ENCODE measurements at places on chromosomes 3 and 15.

DNA sequence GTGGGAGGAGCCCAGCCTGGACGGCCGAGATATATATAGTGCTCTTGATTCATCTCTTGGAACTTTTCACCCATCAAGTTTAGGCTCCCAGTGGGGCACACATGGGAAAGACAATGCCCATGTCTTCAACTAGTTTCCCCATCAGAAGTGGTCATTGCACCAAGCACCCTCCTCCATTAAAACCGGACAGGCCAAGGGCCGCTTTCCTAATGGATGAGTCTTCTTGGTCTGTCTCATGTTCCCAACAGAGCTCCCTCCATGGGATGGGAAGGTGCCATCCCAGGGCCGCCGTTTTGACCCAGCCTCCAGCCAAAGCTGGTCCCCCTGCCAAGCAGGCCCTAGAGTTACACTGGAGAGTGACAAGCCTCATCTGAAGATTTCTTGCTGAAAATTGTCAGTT lies 34.7 kb upstream of the UBE2Q2 start:
- no peaks in the 10 kb centered on the region for H3K4me1 ChIP-seq
- DNase-seq: no peak
- peaks cover 10% of the 10 kb centered on the region for H3K27me3 ChIP-seq
- no peak overlapping the region for H3K4me3 ChIP-seq
- no peaks in the 10 kb centered on the region for H3K36me3 ChIP-seq

GRCh38 chr3:155782390-155782953 lies 23.6 kb downstream of the C3orf33 start:
- H3K36me3 ChIP-seq: peaks cover 15% of the 10 kb centered on the region
- no peaks in the 10 kb centered on the region for H3K4me1 ChIP-seq
- DNase-seq: no peak
- no peak overlapping the region for H3K27ac ChIP-seq
- H3K27me3 ChIP-seq: no peaks in the 10 kb centered on the region

DNA sequence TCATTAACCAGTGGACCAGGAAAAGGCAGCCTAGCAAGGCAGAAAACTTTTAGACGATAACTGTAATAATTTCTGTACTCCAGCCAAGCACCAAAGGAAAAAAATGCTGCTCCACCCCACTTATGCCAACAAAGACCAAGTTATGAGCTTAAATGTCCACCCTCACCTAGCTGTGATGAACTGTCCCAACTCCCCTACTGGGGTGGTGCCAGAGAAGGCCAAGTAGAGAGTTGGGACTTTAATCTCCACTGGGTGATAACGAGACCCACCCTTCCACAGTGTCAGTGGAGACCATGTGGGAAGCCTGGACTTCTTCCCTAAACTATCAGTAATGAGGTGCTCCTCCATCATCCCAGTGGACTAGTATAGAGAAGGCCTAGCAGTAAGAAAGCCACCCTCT lies 33.8 kb upstream of the COPB2 start:
- H3K4me1 ChIP-seq: no peaks in the 10 kb centered on the region
- H3K36me3 ChIP-seq: no peaks in the 10 kb centered on the region
- no peaks in the 10 kb centered on the region for H3K27me3 ChIP-seq
- DNase-seq: no peak

GRCh38 chr3:107620534-107620933 lies 97.8 kb downstream of the BBX start:
- H3K4me1 ChIP-seq: no peaks in the 10 kb centered on the region
- no peak overlapping the region for H3K27ac ChIP-seq
- H3K36me3 ChIP-seq: no peaks in the 10 kb centered on the region
- no peaks in the 10 kb centered on the region for H3K27me3 ChIP-seq

DNA sequence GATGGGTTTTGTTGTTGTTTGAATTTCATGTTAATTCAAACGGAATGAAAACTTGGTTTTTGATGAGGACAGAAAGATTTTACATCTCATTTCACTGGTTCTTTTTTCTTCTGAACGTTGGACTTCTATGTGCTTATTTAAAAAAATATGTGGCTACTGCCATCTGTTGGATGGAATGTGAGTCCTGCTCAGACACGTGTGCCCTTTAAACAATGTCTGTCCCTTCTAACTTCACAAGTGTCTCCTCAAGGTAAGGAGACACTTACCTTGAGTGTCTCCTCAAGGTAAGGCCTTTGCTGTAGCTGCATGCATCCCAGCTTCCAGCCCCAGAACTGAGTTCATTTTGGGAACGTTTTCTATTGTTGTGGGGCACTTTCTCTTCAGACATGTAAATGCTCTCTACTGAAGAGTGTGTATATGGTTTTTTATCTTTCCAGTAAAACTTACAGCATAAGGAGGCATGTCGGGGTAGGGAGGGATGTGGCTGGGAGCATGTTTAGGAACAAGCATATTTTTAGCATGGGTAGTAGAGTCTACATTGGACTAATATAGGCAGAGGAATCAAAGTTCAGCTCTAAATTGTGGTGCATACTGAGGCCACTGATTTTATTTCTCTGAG lies 63.1 kb upstream of the UBE3A start:
- no peak overlapping the region for H3K27ac ChIP-seq
- no peaks in the 10 kb centered on the region for H3K4me1 ChIP-seq
- DNase-seq: no peak
- H3K27me3 ChIP-seq: no peaks in the 10 kb centered on the region

DNA sequence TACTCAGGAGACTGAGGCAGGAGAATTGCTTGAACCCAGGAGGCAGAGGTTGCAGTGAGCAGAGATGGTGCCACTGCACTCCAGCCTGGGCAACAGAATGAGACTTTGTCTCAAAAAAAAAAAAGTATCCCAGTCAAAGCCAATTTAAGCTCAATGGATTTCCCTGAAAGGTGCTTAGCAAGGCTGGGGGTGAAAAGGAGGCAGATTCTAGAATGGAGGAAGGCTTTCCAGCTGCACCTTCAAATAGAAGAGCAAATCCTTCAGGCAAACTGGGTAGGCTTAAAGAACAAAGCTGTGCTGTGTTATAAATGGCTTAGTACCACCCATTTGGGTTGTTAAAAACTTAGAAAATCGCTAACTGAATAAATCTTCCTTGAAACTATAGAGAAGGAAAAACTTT lies 3.0 kb upstream of the IFT57 start:
- H3K27me3 ChIP-seq: no peaks in the 10 kb centered on the region
- H3K4me3 ChIP-seq: no peak overlapping the region
- H3K27ac ChIP-seq: peak overlapping the region; percentile 37
- H3K36me3 ChIP-seq: no peaks in the 10 kb centered on the region
- peaks cover 9% of the 10 kb centered on the region for H3K4me1 ChIP-seq

- H3K27me3 ChIP-seq: no peaks in the 10 kb centered on the region
- H3K4me1 ChIP-seq: no peaks in the 10 kb centered on the region
- no peak overlapping the region for H3K27ac ChIP-seq
- no peak overlapping the region for H3K4me3 ChIP-seq
Measured at GRCh38 chr15:89506026-89506686, 9.8 kb upstream of the RHCG start.

- no peaks in the 10 kb centered on the region for H3K36me3 ChIP-seq
- no peak overlapping the region for H3K27ac ChIP-seq
- peaks cover 8% of the 10 kb centered on the region for H3K4me1 ChIP-seq
- no peak for DNase-seq
- H3K4me3 ChIP-seq: no peak overlapping the region
Measured at GRCh38 chr3:53198996-53199395, 38.0 kb downstream of the PRKCD start.

DNA sequence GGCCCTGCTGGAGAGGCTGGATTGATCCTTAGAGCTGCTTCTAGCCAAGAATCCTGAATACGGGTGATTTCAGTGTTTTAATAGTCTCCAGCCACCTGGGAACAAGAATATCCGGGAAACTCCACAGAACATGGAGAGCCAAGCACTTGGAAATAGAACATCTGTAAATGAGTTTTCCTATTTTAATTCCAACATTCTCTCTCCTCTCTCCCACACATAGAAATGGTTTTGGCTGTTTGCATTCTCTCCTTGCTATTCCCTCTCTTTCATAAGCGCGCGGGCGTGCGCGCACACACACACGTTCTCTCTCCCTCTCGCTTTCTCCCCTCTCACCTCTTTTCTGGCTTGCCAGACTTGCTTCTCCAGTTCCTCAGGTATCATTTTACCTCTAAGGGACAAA lies 50.6 kb downstream of the GADL1 start:
- H3K27ac ChIP-seq: no peak overlapping the region
- no peaks in the 10 kb centered on the region for H3K36me3 ChIP-seq
- no peak overlapping the region for H3K4me3 ChIP-seq
- H3K4me1 ChIP-seq: no peaks in the 10 kb centered on the region
- no peak for DNase-seq

DNA sequence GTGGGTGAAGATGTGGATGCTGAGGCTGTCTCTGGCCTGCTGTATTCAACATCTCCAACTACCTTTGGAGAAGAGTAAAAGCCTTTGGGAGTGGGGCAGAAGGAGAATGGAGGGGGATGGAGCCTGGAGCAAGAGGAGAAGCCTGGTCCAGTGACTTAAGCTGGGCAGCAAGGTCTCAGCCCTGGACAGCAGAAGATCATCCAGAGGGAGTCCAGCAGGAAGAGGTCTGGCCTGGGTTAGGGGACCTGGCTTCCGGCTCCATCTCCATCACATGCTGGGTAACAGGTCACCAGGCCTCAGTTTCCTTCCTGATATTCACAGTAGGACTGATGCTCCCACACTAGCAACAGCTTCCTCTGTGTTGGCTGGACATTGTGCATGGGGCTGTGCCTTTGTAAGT lies 3.8 kb upstream of the ISL2 start:
- peaks cover 41% of the 10 kb centered on the region for H3K27me3 ChIP-seq
- no peaks in the 10 kb centered on the region for H3K36me3 ChIP-seq
- H3K4me3 ChIP-seq: no peak overlapping the region
- DNase-seq: no peak
- H3K27ac ChIP-seq: no peak overlapping the region
- H3K4me1 ChIP-seq: peaks cover 10% of the 10 kb centered on the region

DNA sequence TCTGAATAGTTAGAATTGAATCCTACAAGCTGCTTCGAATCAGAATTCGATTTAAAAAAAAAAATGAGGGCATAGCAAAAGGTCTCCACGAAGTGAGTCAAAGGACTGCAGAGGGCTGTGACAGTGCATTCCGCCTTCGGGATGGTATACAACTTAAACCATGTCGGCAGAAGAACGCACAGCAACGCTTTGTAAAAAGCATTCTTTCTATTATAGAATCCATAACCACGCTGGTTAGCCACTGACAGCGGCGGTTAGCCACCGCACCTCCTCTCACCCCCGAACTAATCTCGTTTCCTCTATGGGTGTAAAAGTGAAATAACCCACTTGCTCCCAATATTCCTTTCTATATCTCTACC lies 664 bp upstream of the PIK3CA start:
- no peaks in the 10 kb centered on the region for H3K36me3 ChIP-seq
- DNase-seq: no peak
- H3K4me3 ChIP-seq: peak overlapping the region; percentile 66
- H3K27ac ChIP-seq: no peak overlapping the region
- no peaks in the 10 kb centered on the region for H3K27me3 ChIP-seq
- peaks cover 13% of the 10 kb centered on the region for H3K4me1 ChIP-seq

GRCh38 chr3:3589715-3590130 lies 209.5 kb upstream of the LRRN1 start:
- no peaks in the 10 kb centered on the region for H3K4me1 ChIP-seq
- no peak for DNase-seq
- H3K36me3 ChIP-seq: no peaks in the 10 kb centered on the region
- no peak overlapping the region for H3K27ac ChIP-seq
- H3K27me3 ChIP-seq: no peaks in the 10 kb centered on the region

DNA sequence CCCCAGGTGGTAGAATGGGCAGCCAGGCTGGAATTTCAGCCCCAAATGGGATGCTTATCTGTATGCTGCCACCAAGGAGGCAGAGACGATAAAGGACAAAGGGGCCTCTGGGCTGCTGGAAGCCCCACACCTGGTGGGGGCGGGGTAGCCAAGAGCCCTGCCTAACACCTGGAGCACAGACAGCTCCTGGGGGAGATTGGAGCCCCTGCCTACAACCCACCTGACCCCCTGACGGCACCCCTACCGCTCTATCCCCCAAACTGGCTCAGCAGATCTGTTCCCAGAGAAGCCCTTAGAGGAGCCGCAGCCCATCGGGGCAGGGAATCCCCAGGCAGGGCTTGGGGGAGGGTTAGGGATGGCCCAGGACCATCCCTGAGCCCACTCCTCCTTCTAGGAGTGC lies 15.8 kb upstream of the SEMA3F start:
- H3K36me3 ChIP-seq: no peaks in the 10 kb centered on the region
- no peak overlapping the region for H3K4me3 ChIP-seq
- peak overlapping the region; percentile 32 for H3K27ac ChIP-seq
- DNase-seq: no peak
- peaks cover 6% of the 10 kb centered on the region for H3K27me3 ChIP-seq
